Endodermal cell (in vitro differentiated cells): ENCODE measurements at places on chromosomes 5 and 9. TPM values are rescaled to one million over a fixed set of nuclear protein-coding genes. Genes with fewer than 3 reads are reported as not detected.
A peak's percentile ranks its signal among the peaks of the same experiment; 100 is the strongest.

Gene OR1L4
- not detected in 3 replicates for total RNA-seq

Gene CYSRT1
- 1.4 and 1.8 TPM in 2 replicates for total RNA-seq

Gene SHC3
- total RNA-seq, result 0.28 to 2.3 TPM (median 0.95 TPM) in 3 replicates

Gene RELL2
- total RNA-seq, result 3.1 to 22.4 TPM (median 3.5 TPM) in 3 replicates

Gene OR1J4
- total RNA-seq, result not detected in 2 replicates

Gene RLN2
- total RNA-seq, result 2.3 and 3.2 TPM in 2 replicates

DNA sequence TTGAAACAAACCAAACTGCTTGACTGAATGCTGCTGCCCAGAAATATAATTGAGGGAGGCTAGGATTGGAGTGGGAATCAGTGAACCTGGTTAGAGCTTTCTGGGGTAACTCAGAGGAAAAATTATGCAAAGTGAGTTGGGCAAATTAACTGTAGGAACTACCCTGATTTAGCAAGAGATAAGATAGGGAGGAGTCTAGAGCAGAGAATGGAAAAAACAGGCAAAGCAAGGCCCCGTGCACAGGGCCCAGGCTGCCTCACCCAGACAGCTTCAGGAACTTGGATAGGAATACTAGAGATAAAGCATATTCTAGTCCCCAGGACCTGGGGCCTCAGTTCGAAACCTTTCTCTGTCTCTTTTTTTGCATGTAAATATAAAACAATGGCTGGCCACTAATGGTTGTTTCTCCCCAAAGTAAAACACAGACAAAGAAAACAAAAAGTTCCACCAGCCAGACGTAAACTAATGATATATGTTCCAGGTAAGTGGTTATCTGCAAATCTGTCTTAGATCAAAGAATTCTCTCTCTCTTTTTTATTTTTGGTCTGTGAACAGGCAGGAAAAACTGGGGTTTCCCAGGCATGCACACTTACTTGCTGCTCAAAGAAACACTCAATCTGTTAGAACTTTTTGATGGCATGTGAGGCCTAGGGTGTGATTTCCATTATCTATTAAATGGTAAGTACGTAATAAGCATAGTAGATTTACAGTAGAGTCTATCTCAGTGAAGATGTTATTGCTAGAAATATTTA lies 168.1 kb upstream of the MAP3K1 start:
- no peak for DNase-seq

DNA sequence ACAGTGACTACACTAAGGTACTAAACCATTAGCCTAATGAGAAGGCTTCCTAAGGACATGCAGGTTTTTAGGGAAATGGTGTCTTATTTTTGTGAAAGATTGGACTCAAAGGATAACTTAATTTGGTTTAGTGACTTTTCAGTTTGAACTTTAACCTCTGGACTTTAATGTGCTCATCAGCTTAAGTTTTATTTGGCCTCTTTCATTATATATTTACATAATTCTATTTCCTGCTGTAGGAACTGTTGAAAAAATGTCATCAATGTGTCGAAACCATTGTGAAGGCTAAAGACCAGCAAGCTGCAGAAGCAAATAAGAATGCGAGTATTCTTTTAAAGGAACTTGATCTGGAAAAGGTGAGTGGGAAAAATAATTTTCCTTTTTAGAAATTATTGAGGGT lies 34.3 kb upstream of the EIF4EBP3 start:
- no peak for DNase-seq

DNA sequence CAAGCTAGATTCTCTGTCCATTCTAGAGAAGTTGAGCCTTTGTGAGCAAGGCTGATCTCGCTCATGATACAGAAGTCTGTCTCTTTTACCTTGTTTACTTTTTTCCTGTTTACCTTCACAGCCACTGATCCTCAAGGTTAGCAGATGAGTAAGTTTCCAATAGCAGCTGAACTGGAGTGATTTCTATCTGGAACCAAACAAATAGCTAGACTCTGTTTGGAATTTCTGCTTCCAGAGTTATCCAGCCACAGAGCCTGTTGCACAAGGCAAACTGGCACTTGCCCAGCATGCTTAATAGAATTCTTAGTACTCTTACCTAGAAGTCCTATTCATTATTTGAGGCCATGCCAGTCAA lies 12.8 kb upstream of the PANK3 start:
- peak; percentile 13 for DNase-seq

DNA sequence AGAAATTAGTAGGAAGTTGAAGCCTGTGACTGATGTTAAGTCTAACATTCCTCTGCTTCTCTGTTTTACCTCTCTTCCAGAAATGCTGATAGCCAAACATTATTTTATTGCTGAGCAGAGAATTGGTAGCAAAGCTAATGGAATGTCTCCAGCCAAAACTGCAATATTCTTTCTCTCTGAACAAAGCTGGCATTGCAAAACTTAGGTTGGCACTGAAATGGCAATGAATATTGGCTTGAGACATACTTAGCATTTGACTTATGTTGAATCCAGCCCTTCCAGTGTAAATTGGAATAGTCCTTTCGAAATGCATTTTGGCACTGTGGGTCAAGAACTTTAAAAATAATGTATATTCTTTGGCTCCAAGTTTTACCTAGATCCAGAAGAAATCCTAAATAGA lies 21.1 kb downstream of the FAF2 start:
- DNase-seq, result no peak

DNA sequence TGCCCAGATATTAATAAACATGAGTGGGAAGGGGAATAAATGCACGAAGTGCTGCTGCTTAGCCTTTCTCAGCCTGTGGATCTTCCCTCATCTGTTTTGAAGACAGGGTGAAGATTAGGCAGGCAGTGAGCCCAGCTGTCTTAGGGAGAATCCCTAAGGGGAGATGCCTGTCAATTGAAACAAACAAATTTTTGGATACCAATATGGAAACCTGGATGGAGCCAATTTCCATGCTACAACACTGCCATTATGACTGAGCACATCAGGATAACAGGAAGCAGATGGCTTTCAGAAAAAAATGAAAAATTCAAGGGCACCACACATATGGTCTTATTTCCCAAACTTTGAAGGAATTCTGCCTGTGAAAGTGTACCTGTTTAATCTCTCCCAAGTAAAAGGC lies 80.3 kb downstream of the HMHB1 start:
- DNase-seq, result no peak

DNA sequence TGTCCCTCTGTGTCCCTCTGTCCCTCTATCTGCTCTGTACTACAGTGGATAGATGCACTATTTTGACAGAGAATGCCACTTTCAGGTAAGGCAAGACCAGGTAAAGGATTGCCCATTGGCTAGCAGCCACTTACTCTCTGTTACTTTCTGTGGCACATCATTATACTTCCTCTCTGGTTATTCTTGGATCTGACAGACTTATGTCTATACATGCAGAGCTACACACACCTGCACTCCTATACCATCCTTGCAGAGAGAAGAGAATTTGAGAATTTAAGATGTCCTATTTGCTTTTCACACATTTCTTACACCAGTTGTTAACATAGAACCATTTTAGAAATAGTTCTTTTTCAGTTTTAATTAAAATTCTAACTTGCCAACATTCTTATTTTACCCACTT lies 163.7 kb upstream of the SLC12A2 start:
- DNase-seq, result no peak

GRCh38 chr5:112112346-112112745 lies 306.7 kb downstream of the EPB41L4A start:
- DNase-seq, result no peak

GRCh38 chr9:137383081-137383783 lies 39.7 kb downstream of the EXD3 start:
- peak; percentile 42 for DNase-seq

DNA sequence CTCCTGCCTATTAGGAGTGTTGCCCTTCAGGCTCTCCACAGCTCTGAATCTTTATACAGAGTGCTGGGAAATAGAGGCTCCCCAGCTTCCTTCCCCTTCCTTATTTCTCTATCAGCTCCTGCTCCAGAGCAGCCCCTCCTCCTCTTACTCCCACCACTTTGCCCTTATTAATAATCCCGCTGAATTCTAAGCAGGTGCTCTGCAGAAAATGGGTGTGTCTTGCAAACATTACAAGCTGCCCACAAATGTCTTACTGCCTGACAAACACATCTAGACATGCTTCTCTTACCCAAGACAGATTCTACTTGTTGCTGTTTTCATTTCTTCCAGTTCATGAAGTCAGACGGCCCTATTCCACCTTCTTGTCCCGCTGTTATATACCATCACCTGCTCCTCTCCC lies 6.4 kb downstream of the PHF24 start:
- no peak for DNase-seq
